K562 (cell line): ENCODE measurements at places on chromosomes 16 and 17. TPM values are rescaled to one million over a fixed set of nuclear protein-coding genes. Genes with fewer than 3 reads are reported as not detected.

GRCh38 chr17:66809408-66809807 is 25.5 kb upstream of the CACNG5 start:
- H3K4me1 ChIP-seq, result no peaks in the 10 kb centered on the region
- no peak overlapping the region for H3K4me3 ChIP-seq
- peaks cover 17% of the 10 kb centered on the region for H3K27me3 ChIP-seq
- H3K27ac ChIP-seq, result no peak overlapping the region
- H3K36me3 ChIP-seq, result no peaks in the 10 kb centered on the region

- H3K36me3 ChIP-seq, result no peaks in the 10 kb centered on the region
- DNase-seq, result no peak
- H3K4me1 ChIP-seq, result peaks cover 5% of the 10 kb centered on the region
- H3K27me3 ChIP-seq, result peaks cover 64% of the 10 kb centered on the region
Measured at GRCh38 chr17:74478420-74479100, 12.1 kb downstream of the CD300A start.

DNA sequence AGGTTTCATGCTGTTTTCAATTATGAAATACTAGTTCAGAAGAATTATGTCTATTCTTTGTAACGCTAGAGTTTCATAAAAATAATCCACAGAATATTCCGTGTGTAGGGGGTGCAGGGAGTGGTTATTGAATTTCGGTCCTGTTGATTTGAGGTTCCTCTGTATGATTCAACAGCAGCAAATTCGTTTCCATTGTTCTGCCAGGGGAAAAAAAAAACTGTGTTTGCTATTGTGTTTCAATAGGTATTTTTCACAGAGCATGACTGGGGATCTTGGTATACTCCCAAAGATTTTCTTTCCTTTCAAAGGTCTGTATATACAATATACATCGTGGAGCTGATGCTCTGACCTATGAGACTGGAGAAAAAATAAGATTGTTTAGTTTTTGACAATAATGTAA is 15.8 kb downstream of the SHISA9 start:
- DNase-seq, result no peak
- H3K27me3 ChIP-seq, result peaks cover 18% of the 10 kb centered on the region; the same call in 2 of the 3 replicates
- H3K27ac ChIP-seq, result no peak overlapping the region
- no peaks in the 10 kb centered on the region for H3K36me3 ChIP-seq

DNA sequence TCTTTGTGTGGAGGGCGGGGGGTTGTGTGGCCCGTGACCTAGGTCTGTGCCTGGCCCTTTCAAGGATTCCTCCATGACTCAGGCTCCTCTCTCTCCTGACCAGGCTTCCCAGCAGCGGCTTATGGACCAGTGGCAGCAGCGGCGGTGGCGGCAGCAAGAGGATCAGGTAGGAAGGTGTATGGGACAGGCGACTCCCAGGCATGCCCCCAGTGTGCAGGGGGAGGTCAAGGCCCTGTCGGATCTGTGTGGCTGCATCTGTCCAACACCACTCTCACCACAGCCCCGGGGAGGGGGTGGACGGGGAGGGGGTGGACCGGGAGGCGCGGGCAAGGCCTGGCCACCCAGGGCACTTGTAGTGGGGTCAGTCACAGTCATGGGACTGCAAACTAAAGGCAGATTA is 93.1 kb downstream of the CCDC182 start:
- no peak for DNase-seq
- H3K36me3 ChIP-seq, result no peaks in the 10 kb centered on the region; the same call in 2 of the 3 replicates
- H3K27ac ChIP-seq, result no peak overlapping the region
- no peaks in the 10 kb centered on the region for H3K27me3 ChIP-seq
- H3K4me3 ChIP-seq, result no peak overlapping the region
- no peaks in the 10 kb centered on the region for H3K4me1 ChIP-seq

Gene TEX14
- 0.09 and 0.18 TPM in 2 replicates for total RNA-seq
